ENCODE measurements at places on chromosomes 4 and X.

- no peak for DNase-seq
These were observed 5.3 kb upstream of the COPS4 start for GRCh38 chr4:83029688-83030087.

DNA sequence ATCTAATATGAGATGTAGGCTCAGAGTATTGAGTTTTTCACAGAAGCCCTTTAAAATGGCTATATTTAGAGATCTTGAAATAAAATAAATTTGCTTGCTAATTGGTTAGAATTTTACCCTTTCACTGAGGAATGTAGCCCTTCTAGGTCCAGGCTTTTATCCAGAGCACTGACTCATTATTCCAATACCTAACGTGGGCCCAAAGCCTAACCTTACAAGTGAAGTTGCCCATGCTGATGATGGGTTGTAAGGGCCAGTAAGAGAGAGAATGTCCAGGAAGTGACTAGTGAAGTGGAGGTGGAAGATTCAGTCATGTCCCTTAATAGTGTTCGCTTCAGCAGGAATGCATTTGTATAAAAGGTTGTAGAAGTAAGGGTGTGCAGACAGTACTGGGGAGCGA is 155.9 kb downstream of the STIM2 start:
- no peak for DNase-seq

- peak; percentile 92 for DNase-seq
These were observed 27.8 kb downstream of the ELF4 start for GRCh38 chrX:130082244-130083106.

DNA sequence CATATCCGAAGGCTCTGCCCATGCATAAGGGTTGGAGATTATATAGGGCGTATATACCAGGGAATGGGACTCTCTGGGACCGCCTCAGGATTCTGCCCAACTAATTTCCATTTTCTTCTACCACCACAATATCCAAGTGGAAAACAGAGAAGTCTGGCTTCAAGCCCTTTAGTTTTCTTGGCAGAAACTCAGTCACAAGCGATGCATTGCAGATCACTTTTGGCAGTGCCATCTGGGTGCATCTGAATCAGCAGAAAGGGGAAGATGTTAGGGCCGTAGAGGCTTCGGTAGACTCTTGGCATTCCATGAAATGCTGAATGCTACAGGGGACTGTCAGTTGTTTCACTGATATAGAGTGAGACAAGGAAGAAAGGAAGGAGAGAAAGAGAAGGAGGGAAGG is 94.1 kb upstream of the FAM9B start:
- DNase-seq = no peak

DNA sequence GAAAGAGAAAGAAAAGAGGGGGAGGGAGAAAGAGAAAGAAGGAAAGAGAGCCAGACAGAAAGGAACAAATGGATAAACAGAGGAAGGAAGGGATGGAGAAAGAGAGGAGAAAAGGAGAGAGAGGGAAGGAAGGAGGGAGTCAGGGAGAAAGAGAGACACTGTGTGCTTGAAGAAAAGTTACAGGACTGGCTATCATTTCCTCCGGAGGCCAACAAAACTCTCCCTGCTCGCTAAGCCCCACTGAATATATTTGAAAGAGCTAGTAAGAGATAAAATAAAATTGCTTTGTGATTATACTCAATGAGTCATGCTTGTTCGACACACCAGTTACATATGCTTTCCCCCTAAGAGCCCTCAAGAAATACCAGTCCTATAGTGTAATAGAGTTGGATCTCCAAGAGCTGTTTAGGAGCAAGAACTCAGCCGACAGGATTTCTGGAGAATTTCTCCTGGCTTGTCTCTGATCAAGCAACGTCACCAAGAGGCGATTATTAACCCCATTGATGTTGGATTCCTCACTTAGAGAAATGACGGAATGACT is 102.2 kb downstream of the MXRA5 start:
- DNase-seq = no peak

DNA sequence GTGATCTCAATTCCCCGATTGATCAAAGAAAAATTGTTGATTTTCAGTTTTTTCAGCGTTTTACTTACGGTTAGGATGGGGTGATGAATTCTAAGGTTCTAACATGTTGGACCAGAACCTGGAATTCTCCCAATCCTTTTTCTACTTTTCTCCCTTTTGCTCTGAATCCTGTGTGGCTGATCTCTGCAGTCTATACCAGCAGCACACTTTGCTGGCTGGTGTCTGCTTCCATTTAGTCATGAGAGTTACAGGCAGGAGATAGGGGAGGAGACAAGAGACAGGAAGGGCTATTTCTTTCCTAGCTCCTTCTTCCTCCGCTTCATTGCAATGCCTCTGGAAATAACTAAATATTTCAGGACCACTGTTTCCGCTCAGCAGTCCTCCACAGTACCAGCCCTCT is 623.9 kb downstream of the CENPC start:
- no peak for DNase-seq

GRCh38 chr4:180798036-180798577 is 1445.1 kb upstream of the TENM3 start:
- DNase-seq = no peak

GRCh38 chr4:84894621-84895020 is 71.9 kb downstream of the WDFY3 start:
- DNase-seq = no peak

DNA sequence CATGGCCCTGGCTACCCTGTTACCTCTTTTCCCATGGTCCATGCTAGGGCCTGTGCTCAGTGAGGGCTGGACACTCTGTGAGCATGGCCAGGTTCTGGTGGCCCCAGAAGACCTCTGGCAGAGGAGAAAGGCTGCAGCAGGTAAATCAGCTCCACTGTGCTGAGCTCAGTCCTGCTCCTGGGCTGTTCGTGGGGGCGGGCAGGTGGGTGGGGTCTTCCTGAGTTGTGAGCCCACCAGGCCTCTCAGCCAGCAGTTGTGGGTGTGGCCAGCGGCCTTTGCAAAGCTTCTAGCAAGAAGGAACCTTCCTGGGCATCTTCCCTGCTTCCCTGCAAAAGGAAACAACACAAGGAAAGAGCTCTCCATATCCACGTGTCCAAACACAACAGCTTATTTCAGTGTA is 85.3 kb upstream of the STX18 start:
- DNase-seq = no peak

GRCh38 chr4:89172865-89173264 is 61.5 kb downstream of the TIGD2 start:
- DNase-seq = no peak

- no peak for DNase-seq
These were observed 124.2 kb downstream of the ARHGAP6 start for GRCh38 chrX:11541510-11541909.

- DNase-seq = no peak
These were observed 176.9 kb upstream of the PPP1R2C start for GRCh38 chrX:42954880-42955279.

DNA sequence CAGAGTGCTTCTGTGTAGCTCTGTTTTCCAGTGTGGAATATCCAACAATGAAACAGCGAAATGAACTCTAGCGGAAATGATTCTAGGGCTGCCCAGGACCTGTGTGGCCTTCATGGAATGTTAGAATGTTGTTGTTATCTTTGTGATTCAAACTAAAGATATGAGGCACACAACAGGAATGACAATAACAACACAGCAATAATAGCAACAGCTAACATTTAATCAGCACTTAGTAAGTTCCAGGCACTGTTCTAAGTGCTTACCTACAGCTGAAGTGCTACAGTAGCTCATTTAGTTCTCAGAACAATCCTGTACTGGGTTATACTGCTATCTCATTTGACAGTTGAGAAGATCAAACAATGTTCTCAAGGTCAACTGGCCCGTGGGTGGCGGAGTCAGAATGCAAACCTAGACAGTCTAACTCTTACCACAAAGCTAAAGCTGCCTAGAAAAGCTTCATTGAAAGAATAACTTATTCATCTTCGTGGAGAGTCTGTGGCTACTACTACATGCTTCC is 63.7 kb downstream of the MAML3 start:
- no peak for DNase-seq

DNA sequence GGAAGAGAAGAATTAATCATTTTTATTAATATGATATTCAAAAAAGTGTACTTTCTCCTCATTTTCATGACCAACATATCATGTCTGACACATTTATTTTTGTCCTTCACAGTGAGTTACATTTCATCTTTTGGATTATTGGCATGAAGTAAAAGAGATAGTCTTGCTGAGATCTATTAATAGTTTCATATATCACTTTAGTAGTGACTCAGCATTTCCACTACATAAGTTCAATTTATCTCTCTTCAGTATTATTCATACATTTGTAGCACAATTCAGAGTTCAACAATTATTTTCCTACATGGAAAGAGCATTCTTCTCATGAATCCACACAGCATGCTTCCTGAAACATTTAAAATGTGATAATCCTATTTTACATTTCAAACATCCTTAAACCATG is 1461.1 kb downstream of the TECRL start:
- no peak for DNase-seq

GRCh38 chr4:121009578-121010478 is 62.5 kb downstream of the NDNF start:
- DNase-seq = no peak

- no peak for DNase-seq
These were observed 133.5 kb downstream of the AASDH start for GRCh38 chr4:56253666-56254305.

- DNase-seq = no peak
These were observed 38.4 kb downstream of the JAKMIP1 start for GRCh38 chr4:6161921-6162464.

GRCh38 chr4:163681208-163681821 is 186.8 kb downstream of the TMA16 start:
- peak; percentile 61 for DNase-seq

- DNase-seq = no peak
These were observed 54.0 kb upstream of the FAM120C start for GRCh38 chrX:54237014-54237413.

DNA sequence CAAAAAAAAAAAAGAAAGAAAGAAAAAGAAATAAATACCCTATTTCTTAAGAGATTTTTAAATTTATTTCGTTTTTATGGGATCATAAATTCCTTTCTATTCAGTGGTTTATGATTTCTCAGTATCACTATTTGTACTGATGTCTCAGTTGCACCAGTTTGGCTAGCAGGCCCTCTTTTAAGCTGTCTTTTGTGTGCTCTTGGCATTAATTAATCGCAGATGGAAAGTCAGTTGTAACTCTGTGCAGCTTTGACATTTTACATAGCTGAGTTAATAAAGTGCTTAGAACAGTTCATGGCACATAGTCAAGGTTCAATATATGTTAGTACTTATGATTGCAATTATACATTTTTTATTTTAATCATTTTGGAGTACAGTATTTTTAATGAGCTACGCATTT is 123.7 kb upstream of the NUDT6 start:
- DNase-seq = no peak

DNA sequence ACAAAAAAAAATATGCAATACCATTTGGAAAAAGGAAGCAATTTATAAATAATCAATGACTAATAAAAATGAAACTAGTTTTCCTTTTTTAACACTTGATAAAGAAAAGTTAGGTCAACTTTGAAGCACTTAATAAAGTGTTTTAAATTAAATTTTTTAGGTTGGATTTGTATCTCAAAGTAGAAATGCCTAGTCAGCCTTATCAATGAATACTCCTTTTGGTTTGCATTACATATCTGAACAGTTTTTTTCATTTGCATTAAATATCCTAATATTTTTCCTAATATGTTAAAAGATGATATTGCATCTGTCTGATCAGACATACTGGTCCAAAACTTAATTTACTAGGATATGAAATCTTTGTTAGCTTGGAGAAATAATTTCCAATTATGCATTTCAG is 155.8 kb upstream of the ZFP42 start:
- DNase-seq = no peak

DNA sequence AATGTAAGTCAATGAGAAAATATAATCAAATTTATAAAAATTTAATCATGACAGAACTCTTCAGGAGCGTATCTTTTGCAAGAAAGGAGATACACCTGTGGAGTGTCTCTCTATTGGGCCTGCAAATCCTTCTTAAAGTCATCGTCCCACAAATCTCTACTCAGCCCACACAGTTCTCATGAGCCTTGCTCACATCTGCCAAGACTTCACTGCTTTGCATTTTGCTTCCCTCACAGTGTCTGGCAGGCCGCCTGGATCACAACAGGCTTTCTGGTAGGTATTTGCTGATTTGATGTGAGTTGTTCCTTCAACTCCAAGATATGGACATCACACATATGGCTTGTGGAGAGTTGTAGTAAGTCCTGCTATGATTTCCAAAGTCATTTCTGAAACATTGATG is 183.1 kb upstream of the ARX start:
- no peak for DNase-seq

DNA sequence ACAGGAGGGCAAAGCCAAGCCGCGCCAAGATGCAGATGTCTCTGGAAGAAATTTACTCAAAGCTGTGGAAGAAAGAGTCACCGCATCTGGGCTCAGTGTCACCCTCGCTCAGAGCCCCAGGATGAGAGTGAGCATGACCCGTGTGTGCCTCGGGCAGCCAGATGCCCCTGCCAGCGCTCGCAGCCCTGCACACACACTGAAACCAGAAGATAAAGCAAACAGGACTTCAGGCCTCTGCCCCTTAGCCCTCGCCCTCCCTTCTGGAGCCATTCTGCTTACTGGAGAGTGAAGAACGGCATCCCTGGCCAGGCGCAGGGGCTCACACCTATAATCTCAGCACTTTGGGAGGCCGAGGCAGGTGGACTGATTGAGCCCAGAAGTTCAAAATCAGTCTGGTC is 103.0 kb downstream of the IRF2 start:
- no peak for DNase-seq

DNA sequence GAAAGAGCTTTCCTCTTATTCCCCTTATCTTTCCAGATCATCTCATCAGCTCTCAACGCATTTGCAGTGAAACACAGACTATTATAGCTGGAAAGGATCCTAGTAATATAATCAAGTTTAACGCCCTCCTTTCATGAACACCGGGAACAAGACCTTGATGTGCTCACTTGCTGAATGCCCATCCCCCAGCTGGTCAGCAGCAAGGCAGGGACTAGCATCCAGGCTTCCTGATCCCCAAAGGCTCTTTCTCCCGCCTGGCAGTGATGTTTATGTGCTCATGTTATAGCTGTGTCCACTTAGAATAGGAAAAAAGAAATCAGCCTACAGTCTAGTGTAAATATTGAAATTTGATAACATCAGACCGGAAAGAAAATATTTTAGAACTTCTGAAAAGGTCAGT is 24.6 kb downstream of the GPC4 start:
- DNase-seq = no peak

DNA sequence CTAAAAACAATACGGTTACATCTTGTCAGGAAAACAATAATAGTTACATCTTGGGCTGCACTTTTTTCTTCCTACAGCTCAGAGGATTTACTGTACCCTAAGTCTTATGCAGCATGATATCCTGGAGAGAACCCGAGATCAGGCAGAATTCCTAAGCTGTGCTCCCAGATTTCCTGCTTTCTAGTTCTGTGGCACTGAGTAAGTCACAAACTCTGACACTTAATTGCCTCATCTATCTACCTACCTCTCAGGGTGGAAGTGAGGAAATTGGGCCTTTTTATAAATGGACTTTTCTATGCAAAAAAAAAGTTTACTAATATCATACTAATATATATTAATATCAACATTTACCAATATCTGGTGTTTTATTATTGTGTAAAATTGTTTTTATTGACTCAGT is 438.5 kb downstream of the INPP4B start:
- no peak for DNase-seq

DNA sequence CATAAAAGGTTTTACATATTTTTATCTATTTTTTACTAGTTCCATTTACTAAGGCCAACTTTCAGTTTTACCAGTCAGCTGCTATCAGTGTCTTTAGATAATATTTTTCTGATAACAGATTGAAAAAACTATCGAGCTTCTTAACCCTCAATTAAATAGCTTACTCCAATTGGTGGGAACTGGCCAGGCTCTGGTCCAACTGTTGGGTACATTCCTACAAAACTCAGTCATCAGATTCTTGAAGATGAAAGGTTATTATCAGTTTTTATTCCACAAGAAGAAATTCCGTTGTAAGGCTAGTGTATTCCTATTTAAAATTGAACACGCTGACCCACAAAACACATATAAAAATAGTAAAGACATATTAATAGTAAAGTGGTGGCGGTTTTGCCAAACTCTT is 346.2 kb downstream of the MAPK10 start:
- DNase-seq = no peak
